ENCODE measurements at places on chromosomes 4 and X.

GRCh38 chrX:153487590-153488071, 7.1 kb upstream of the BGN start:
- no peak for DNase-seq
- H3K4me1 ChIP-seq: no peaks in the 10 kb centered on the region
- no peak overlapping the region for H3K4me3 ChIP-seq
- no peaks in the 10 kb centered on the region for H3K36me3 ChIP-seq
- H3K27ac ChIP-seq: no peak overlapping the region
- H3K27me3 ChIP-seq: no peaks in the 10 kb centered on the region

DNA sequence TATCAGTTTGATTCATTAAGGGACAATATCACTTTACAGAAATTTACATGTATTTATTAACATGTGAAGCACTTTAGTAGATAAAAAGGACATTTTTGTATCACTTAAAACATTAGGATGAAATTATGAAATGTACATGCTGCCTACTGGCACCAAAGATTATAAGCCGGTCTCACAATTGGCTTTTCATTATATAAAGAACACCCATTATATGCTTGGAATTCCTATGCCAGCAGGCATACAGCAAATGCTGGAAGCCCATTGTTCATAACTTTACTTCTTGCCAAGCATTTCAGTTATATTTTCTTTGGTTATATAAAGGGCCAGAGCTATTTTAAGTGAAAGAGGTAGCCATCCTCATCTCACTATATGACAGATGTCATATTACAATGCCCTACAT, 145.9 kb downstream of the DMD start:
- no peak overlapping the region for H3K4me3 ChIP-seq
- no peaks in the 10 kb centered on the region for H3K4me1 ChIP-seq
- H3K27me3 ChIP-seq: no peaks in the 10 kb centered on the region
- no peaks in the 10 kb centered on the region for H3K36me3 ChIP-seq
- no peak overlapping the region for H3K27ac ChIP-seq

DNA sequence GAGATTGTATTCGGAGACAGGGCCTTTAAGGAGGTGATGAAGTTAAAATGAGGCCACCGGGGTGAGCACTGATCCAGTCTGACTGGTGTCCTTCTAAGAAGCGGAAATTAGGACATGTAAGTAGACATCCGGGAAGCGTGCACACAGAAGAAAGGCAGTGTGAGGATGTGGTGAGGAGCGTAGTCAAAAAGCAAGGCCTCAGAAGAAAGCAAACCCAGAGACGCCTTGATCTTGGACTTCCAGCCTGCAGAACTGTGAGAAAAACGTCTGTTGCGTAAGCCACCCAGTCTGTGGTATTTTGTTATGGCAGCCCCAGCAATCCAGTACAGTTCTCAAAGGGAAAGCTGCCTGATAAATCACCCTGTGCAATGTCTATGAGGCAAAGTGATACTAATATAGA, 153.5 kb downstream of the KCNIP4 start:
- no peak for DNase-seq
- H3K27ac ChIP-seq: no peak overlapping the region
- H3K36me3 ChIP-seq: no peaks in the 10 kb centered on the region
- H3K4me3 ChIP-seq: no peak overlapping the region

GRCh38 chrX:141278306-141278705, 36.0 kb upstream of the SPANXC start:
- H3K36me3 ChIP-seq: no peaks in the 10 kb centered on the region
- no peak overlapping the region for H3K4me3 ChIP-seq
- no peaks in the 10 kb centered on the region for H3K27me3 ChIP-seq
- H3K27ac ChIP-seq: no peak overlapping the region
- no peaks in the 10 kb centered on the region for H3K4me1 ChIP-seq

GRCh38 chr4:121011138-121011537, 61.2 kb downstream of the NDNF start:
- no peaks in the 10 kb centered on the region for H3K27me3 ChIP-seq
- no peak overlapping the region for H3K27ac ChIP-seq
- no peak overlapping the region for H3K4me3 ChIP-seq
- H3K4me1 ChIP-seq: peaks cover 20% of the 10 kb centered on the region

- no peaks in the 10 kb centered on the region for H3K4me1 ChIP-seq
- H3K27me3 ChIP-seq: no peaks in the 10 kb centered on the region
- no peak overlapping the region for H3K27ac ChIP-seq
Observed at GRCh38 chrX:63958134-63958865, 173.3 kb upstream of the ARHGEF9 start.

GRCh38 chr4:139330283-139330682, 28.0 kb upstream of the NDUFC1 start:
- no peak for DNase-seq
- no peaks in the 10 kb centered on the region for H3K27me3 ChIP-seq
- H3K36me3 ChIP-seq: peaks cover 4% of the 10 kb centered on the region

DNA sequence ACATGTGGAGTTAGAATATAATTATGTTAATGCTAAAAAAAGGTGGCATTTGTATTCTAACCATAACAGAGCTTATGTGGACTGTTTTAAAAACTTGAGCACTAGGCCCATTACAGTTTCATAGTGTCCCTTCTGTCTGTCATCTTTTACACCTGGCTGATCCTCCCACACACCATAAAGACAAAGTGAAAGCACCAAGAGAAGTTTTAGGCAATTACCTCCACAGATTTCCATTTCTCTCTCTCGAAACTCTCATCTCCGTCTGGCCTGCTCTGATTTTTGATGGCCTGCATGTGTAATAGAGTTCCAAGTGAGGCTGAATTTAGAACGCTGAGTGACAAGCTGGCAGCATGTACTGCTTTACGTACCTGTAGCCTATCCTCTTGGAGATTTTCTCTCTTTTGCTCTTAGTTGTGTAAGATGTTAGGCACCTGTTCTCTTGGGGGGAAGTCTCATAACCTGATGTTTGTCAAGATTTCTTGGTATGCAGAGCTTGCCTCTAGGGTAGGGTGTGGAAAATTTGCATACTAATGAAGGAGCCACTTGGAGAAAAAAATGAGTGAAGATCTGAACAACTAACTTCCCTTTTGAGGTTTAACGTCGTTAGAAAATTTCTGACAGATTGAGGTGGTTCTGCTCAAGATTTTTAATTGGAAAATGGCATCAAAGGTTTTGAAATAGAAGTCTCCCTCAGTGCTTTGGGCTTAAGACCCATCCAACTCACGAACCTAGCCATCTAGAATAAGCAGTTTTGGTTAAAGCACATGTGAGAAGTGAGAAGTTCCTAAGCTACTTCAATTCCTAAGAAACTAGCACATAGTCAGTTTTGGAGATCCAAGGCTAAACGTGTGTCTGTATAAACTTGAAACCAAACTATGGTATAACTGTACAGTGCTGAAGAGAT, 57.6 kb upstream of the RAP1GDS1 start:
- no peaks in the 10 kb centered on the region for H3K4me1 ChIP-seq
- H3K4me3 ChIP-seq: no peak overlapping the region
- no peaks in the 10 kb centered on the region for H3K27me3 ChIP-seq
- H3K36me3 ChIP-seq: no peaks in the 10 kb centered on the region

DNA sequence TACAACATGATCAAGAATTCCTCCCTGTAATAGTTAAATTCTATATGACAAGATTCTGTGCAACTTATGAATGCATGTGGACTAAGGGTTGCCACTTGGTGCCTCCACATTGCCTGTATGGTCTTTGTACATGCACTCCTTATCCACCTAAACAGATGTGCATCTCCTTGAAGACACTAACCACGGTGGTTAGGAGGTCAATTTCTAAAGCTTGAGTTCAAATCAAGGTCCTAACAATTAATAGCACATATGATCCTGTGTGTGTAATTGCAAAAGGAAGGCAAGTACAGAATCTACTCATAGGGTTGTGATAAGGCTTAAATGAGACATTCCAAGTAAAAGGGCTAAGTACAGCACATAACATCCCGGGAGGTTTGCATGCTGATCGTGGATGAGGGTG, 1.5 kb upstream of the IL21 start:
- no peak overlapping the region for H3K27ac ChIP-seq
- no peak for DNase-seq
- no peak overlapping the region for H3K4me3 ChIP-seq
- H3K4me1 ChIP-seq: peaks cover 5% of the 10 kb centered on the region
- no peaks in the 10 kb centered on the region for H3K27me3 ChIP-seq
- no peaks in the 10 kb centered on the region for H3K36me3 ChIP-seq

DNA sequence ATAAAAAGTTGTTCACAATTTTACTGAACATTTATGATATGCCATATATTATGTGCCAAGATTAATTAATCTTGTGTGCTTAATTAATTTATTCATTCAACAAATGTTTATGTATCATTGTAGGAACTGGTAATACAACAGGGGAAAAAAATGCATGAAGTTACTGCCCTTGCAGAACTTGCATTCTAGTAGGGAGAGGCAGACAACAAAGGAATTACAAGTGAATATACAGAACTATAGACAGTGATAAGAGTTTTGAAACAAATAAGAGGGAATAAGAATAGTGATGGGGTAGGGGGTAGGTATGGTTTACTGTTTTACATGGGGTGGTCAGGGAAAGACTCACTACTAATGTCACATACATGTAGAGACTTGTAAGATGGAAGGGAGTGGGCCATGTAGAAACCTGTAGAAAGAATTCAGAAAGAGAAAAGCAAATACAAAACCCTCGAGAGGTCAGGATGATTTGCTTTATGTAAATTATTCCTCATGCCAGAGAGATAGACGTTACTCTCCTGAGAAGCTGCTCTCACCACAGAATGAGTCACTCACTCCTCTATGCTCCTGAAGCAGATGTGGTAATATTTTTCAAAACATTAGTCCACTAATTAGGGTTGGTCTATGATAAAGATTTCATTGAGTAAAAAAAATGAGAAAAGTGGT, 855.0 kb upstream of the GRID2 start:
- no peak overlapping the region for H3K27ac ChIP-seq
- H3K4me1 ChIP-seq: no peaks in the 10 kb centered on the region
- H3K36me3 ChIP-seq: no peaks in the 10 kb centered on the region
- no peak overlapping the region for H3K4me3 ChIP-seq

DNA sequence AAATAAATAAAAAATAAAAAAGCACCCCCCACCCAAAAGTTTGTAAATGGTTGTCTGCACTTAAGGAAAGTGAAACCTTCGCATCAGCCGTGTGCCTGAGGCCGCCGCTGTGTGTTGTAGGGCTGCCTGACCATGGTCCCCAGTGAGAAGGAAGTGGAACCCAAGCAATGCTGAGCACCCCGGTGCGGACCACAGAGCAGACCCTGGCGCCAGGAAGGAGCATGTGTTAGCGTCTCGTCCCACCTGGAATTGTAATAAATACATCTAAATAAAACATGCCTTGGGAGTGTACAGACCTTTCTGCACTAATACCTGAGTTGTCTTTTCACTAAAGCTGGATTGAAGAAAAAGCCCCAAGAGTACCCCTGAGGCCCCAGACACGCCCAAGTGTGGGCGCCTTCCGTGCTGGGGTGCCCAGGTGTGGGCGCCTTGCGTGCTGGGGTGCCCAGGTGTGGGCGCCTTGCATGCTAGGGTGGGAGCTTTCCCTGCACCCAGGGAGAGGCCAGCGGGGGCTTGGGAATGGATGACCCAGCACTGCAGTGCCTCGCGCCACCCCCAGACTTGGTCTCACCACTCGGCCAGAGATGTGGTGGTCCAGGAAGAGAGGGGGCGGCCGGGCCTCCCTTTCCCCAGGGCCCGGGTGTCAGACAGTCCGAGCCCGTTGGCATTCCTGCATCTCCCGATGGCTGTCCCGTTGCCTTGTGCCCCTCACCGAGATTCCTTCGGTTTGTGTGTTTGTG, 33.7 kb downstream of the HTT-AS start:
- H3K27me3 ChIP-seq: no peaks in the 10 kb centered on the region
- H3K27ac ChIP-seq: no peak overlapping the region
- peaks cover 47% of the 10 kb centered on the region for H3K4me1 ChIP-seq
- H3K4me3 ChIP-seq: peak overlapping the region; percentile 58

- H3K4me1 ChIP-seq: no peaks in the 10 kb centered on the region
- H3K27me3 ChIP-seq: no peaks in the 10 kb centered on the region
- no peak overlapping the region for H3K27ac ChIP-seq
- DNase-seq: no peak
- no peaks in the 10 kb centered on the region for H3K36me3 ChIP-seq
Observed at GRCh38 chr4:78666830-78667258, 109.3 kb upstream of the BMP2K start.

DNA sequence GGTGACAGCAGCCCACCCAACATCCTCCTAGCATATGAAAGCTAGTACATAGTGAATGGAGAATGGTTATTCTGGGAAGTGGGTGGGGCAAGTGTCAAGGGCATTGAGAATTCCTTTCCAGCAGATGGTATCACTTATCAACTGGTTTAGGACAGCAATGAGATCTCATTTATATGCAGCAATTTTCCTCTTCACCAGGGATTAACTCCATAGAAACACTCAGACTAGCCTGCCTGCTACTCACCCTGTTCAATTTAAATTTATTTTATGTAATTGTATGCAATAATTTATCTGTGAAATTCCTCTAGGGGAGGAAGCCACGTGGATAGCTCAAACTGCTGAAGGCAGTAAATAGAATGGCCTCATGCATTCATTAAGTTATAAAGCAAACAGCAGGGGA, 101.6 kb upstream of the MID1IP1 start:
- H3K27me3 ChIP-seq: no peaks in the 10 kb centered on the region
- no peak overlapping the region for H3K4me3 ChIP-seq
- H3K4me1 ChIP-seq: no peaks in the 10 kb centered on the region

DNA sequence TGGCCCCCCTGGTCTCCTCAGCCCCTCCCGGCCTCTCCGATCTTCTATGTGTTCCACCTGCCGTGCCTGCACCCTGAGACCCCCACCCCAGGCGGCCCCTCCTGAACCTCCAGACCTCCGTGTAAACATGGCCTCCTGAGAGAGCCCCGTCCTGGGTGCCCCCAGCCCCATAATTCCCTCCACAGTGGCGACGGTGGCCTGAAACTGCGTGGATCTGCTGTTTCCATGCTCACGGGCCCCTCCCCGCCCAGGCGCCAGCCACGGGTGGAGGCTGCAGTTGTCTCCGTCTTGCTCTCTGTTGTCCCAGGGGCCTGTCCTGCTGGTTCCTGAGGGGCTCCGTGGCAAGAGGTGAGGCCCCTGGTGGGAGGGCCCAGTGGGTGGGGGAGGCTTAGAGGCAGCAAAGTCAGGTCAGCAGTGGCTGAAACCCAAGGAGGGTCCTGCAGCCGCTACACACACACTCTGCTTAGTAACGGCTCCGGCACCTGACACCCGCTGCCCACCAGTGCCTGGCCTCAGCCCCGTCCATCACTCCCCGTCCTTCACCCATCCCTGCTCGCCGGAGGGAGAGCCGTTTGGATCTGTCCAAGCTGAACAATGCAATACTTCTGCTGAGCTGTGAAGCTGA, 75.8 kb downstream of the FAM53A start:
- DNase-seq: no peak
- H3K4me3 ChIP-seq: no peak overlapping the region
- no peak overlapping the region for H3K27ac ChIP-seq
- peaks cover 26% of the 10 kb centered on the region for H3K4me1 ChIP-seq

DNA sequence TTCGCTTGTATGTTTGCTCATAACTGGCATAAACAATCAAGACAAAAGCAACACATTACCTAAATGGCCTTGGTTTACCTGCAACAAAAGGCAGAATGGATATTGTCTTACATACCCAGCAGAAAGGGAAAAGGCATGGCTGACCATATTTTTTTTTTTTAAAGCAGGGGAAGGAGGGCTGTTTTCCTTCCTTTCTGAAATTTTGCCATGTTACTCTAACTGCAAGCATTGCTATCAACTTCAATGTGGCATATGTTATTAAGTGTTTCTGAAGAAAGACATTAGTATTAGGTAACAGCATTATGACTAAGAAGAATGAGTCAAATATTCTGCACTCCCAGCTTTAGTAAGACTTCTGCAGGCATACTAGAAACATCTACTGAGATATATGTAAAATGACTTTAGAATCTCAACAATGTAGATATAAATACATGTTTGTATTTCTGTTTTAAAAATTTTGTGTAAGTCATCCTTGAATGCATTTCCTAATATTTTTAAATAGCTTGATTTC, 512.6 kb upstream of the FAM241A start:
- H3K4me3 ChIP-seq: no peak overlapping the region
- no peak overlapping the region for H3K27ac ChIP-seq
- DNase-seq: no peak
- H3K4me1 ChIP-seq: no peaks in the 10 kb centered on the region
- no peaks in the 10 kb centered on the region for H3K27me3 ChIP-seq
